Cerebellar nuclear complex (tissue), 1 donor: ENCODE measurements at places on chromosomes 16 and 17.

- DNase-seq = peak; percentile 10
Observed at GRCh38 chr16:58339452-58339981, 44.7 kb upstream of the PRSS54 start.

- no peak for DNase-seq
Observed at GRCh38 chr17:77836557-77837041, 121.9 kb upstream of the TNRC6C start.

GRCh38 chr16:86968866-86969265 is 348.3 kb downstream of the C16orf95 start:
- no peak for DNase-seq

DNA sequence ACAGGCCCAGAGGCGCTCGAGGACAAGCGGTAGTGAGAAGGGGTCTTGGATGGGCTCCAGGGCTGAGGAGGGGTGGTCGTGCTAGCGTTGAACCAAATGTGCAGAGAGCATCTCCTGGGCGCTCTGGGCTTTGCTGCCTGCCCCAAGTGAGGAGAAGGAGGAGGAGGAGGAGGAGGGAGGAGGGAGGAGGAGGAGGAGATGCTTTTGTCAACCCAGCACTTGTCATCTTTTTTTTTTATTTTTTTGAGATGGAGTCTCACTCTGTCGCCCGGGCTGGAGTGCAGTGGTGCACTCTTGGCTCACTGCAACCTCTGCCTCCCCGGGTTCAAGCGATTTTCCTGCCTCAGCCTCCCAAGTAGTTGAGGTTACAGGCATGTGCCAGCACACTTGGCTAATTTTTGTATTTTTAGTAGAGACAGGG is 59.8 kb downstream of the PGS1 start:
- no peak for DNase-seq

DNA sequence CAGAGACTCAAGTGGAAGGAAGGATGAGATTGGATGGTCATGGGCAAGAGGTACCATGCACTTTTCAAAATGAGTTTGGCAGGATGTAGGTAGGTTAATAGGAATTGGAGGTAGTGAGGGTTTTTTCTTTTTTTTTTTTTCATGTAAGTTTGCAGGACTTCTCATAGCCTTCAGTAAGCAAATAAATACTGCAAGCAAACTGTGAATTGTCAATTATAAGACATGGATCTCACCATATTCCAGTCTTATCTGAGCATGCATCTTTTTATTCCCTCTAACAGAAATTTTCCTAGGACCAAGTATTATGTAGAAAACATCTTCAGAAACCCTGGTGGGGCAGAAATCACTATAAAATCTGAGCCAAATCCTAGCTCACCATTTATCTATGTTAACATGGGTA is 584.6 kb upstream of the CDH5 start:
- DNase-seq = no peak

DNA sequence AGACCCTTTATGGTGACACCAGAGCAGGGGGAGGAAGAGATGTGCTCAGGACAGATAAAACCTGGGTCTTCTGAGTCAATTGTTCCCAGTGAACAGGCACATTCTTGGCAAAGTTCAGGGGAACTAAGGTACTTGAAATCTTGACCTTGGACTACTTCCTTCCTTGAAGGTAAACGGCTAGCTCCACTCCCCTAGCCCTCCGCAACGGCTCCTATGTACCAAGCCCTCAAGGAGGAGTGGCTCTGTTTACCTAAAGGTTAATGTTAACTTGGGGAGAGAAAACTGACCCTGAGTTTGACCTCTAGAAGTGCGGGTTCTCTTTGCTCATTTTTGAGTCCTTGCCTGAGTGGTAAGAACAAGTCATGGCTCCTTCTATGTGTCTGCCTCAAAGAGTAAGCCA is 7.8 kb downstream of the TTLL6 start:
- DNase-seq = no peak

GRCh38 chr17:75102385-75102821 is 7.4 kb upstream of the ARMC7 start:
- DNase-seq = no peak

- no peak for DNase-seq
Observed at GRCh38 chr17:12790249-12791106, 1.2 kb downstream of the ARHGAP44 start.

GRCh38 chr16:50036426-50036825 is 11.4 kb downstream of the CNEP1R1 start:
- DNase-seq = no peak
